Liver (tissue), 10 donors: ENCODE measurements at places on chromosomes 7 and 10. TPM values are rescaled to one million over a fixed set of nuclear protein-coding genes. Genes with fewer than 3 reads are reported as not detected.

- DNase-seq = no peak
Measured at GRCh38 chr10:79107736-79108264, 39.0 kb downstream of the ZMIZ1 start.

Gene HOXA1
- 0.08 TPM for total RNA-seq

Gene HOXA9
- 0.70 TPM for total RNA-seq

GRCh38 chr7:105019269-105019668, 5.3 kb downstream of the KMT2E start:
- DNase-seq = no peak

Gene EVX1
- not detected for total RNA-seq
